Aortic smooth muscle cell (primary cell): ENCODE measurements at places on chromosomes 7 and 10. TPM values are rescaled to one million over a fixed set of nuclear protein-coding genes. Genes with fewer than 3 reads are reported as not detected.

Gene GIMAP5
- total RNA-seq, result 0.12 and 0.26 TPM in 2 replicates

Gene CNNM1
- under 0.01 TPM in 1 of 2 replicates, not detected in the other for total RNA-seq

Gene RBM17
- 38.2 and 44.1 TPM in 2 replicates for total RNA-seq

Gene IRF5
- total RNA-seq, result under 0.01 TPM in 1 of 2 replicates, not detected in the other

Gene ZNF746
- 11.5 and 13.9 TPM in 2 replicates for total RNA-seq

Gene GPR15LG
- total RNA-seq, result not detected in 2 replicates

Gene GSTO1
- total RNA-seq, result 230 and 354 TPM in 2 replicates

Gene CALML3
- total RNA-seq, result not detected in 2 replicates

Gene TMEM176B
- total RNA-seq, result 0.13 TPM in 1 of 2 replicates, not detected in the other

Gene HYAL4
- total RNA-seq, result not detected in 2 replicates

Gene SLC39A12
- not detected in 2 replicates for total RNA-seq

Gene TDRD1
- total RNA-seq, result 0.92 and 1.9 TPM in 2 replicates

Gene TMEM229A
- total RNA-seq, result 0.13 and 0.37 TPM in 2 replicates

Gene ARL5B
- total RNA-seq, result 7.0 and 9.7 TPM in 2 replicates

Gene ZNF365
- 4.1 and 6.5 TPM in 2 replicates for total RNA-seq

Gene CLRN3
- not detected in 2 replicates for total RNA-seq

Gene SPDYE6
- total RNA-seq, result 0.06 TPM in 1 of 2 replicates, not detected in the other

Gene TCAF2
- total RNA-seq, result 1.1 and 1.7 TPM in 2 replicates

Gene AKR1C4
- total RNA-seq, result not detected in 2 replicates

Gene FAM171A1
- total RNA-seq, result 12.3 and 15.4 TPM in 2 replicates

Gene RHOBTB1
- total RNA-seq, result 9.4 and 13.8 TPM in 2 replicates

Gene LIPJ
- under 0.01 TPM in 1 of 2 replicates, not detected in the other for total RNA-seq

Gene PLPP4
- 0.25 TPM in 1 of 2 replicates, not detected in the other for total RNA-seq

Gene TAS2R60
- not detected in 2 replicates for total RNA-seq

Gene CCL24
- not detected in 2 replicates for total RNA-seq

Gene SPDYE5
- total RNA-seq, result not detected in 2 replicates

Gene AKR1C3
- 163 and 174 TPM in 2 replicates for total RNA-seq

Gene SPDYE16
- 0.06 and 0.13 TPM in 2 replicates for total RNA-seq

Gene FGFBP3
- 0.56 and 1.1 TPM in 2 replicates for total RNA-seq

Gene HOXA2
- total RNA-seq, result 0.79 and 0.99 TPM in 2 replicates

Gene PHKG1
- total RNA-seq, result 2.0 and 9.4 TPM in 2 replicates
